Activated CD4-positive, alpha-beta memory T cell treated with anti-CD3 and anti-CD28 coated beads, Interleukin-2, amount 10 ng/mL, durations not matched to agents 7 days and 5 days (primary cell): ENCODE measurements at places on chromosomes 12 and 14. TPM values are rescaled to one million over a fixed set of nuclear protein-coding genes. Genes with fewer than 3 reads are reported as not detected.

- no peak for DNase-seq
- H3K27me3 ChIP-seq = no peaks in the 10 kb centered on the region
- H3K4me3 ChIP-seq = no peak overlapping the region
- H3K27ac ChIP-seq = no peak overlapping the region
- H3K4me1 ChIP-seq = no peaks in the 10 kb centered on the region
These were observed 30.0 kb downstream of the SCARB1 start for GRCh38 chr12:124833693-124834122.

Gene CLEC2A
- not detected for total RNA-seq

Gene IL22
- 3.8 TPM for total RNA-seq

DNA sequence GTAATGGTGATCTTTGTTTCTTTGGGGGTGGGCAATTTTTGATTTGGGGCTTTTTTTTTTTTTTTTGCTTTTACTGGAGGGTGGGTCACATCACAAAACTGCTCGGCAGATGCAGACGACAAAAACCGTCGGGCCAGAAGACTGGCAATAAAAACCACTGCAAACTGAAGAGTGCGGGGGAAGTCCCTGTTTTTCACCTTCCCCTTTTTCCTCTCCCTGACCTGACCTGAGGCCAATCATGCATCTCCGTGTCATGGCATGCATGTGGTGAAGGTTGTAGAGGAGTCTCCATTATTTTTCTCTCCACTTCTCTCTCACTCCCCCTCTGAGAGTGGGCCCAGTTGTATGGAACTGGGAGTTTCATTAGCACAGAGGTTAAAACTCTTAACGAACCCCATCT is 57.5 kb downstream of the AP5M1 start:
- peaks cover 6% of the 10 kb centered on the region for H3K27me3 ChIP-seq
- no peaks in the 10 kb centered on the region for H3K36me3 ChIP-seq
- H3K4me3 ChIP-seq = no peak overlapping the region

DNA sequence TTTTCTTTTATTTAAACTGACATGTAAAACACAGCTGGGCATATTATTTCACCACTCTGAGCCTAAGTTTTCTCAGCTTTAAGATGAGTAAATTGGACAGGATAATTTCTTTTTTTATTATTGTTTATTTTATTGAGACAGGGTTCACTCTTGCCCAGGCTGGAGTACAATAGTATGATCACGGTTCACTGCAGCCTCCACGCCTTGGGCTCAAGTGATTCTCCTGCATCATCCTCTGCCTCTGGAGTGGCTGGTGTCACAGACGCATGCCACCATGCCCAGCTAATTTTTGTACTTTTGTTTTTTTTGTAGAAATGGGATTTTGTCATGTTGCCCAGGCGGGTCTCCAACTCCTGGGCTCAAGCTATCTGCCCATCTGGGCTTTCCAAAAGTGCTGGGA is 12.7 kb downstream of the BMAL2 start:
- peaks cover 2% of the 10 kb centered on the region for H3K4me1 ChIP-seq
- no peak overlapping the region for H3K27ac ChIP-seq
- DNase-seq = no peak
- H3K27me3 ChIP-seq = no peaks in the 10 kb centered on the region
- H3K36me3 ChIP-seq = peaks cover 4% of the 10 kb centered on the region

GRCh38 chr12:63814146-63814772 is 30.2 kb upstream of the SRGAP1 start:
- H3K27me3 ChIP-seq = no peaks in the 10 kb centered on the region
- peak overlapping the region; percentile 55 for H3K27ac ChIP-seq

DNA sequence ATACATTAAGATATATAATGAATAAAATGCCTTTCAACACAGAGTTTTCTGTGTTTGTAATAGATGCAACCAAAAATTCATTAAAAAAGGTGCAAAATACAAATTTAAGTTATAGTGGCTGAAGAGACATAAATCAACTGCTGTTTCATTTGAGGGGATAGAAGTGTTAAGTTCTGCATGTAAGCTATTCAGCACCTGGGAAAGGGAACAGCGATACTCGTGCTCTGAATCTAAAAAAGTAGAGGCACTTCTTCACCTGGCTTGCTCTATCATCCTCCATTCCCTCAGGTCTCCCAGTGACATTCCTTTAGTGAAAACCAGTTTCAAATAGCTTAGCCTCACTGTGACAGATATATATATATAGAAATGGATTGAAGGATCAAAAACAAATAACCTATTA is 222.6 kb downstream of the ACSS3 start:
- no peak overlapping the region for H3K27ac ChIP-seq
- H3K27me3 ChIP-seq = no peaks in the 10 kb centered on the region
- DNase-seq = no peak

DNA sequence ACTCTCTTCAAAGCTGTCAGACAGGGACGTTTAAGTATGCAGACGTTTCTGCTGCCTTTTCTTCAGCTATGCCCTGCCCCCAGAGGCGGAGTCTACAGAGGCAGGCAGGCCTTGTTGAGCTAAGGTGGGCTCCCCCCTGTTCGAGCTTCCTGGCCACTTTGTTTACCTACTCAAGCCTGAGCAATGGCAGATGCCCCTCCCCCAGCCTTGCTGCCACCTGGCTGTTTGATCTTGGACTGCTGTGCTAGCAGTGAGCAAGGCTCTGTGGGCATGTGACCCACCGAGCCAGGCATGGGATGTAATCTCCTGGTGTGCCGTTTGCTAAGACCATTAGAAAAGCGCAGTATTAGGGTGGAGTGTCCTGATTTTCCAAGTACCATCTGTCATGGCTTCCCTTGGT is 900.4 kb upstream of the MDGA2 start:
- H3K27ac ChIP-seq = no peak overlapping the region
- H3K27me3 ChIP-seq = no peaks in the 10 kb centered on the region
- no peak overlapping the region for H3K4me3 ChIP-seq
- H3K4me1 ChIP-seq = no peaks in the 10 kb centered on the region
- no peaks in the 10 kb centered on the region for H3K36me3 ChIP-seq

- no peak for DNase-seq
- H3K36me3 ChIP-seq = no peaks in the 10 kb centered on the region
- no peak overlapping the region for H3K4me3 ChIP-seq
- H3K4me1 ChIP-seq = peaks cover 3% of the 10 kb centered on the region
These were observed 431.6 kb downstream of the ZFP36L1 start for GRCh38 chr14:68361231-68361630.

DNA sequence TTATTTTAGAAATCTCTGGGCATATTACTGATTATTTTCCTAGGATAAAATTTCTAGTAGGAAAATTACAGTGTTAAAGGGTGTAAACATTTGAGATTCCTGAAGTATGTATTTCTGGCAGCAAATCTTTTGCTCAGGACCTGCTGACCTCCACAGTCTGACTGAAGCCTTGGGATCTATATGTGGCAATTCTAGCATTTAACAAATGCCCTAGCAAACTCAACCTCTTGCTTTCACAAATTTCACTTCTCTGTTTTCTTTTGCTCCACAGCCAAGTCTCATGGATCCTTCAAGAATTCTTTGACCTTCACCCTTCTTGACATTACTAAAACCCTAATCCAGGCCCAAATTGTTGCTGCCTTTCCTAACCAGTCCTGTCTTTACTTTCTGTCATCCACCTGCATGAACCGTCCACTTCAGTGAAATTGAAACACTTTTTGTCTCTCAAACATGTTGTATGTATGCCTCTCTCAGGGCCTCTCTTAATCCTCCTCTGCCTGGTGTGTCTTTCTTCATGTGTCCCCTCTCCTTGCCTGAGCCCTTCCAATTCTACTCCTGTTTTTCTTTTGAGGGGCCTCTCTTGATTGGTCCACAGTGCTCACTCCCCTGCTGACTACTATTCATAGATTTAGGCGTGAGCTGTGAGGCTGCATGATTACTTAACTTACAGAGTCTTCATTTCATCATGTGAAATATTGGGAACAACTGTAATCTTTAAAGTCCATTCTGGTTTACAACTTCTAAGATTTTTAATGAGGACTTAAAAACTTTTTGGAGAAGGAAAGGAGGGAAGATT is 5.1 kb upstream of the DYRK4 start:
- no peak overlapping the region for H3K4me3 ChIP-seq
- peaks cover 50% of the 10 kb centered on the region for H3K36me3 ChIP-seq
- no peak overlapping the region for H3K27ac ChIP-seq
- no peak for DNase-seq

DNA sequence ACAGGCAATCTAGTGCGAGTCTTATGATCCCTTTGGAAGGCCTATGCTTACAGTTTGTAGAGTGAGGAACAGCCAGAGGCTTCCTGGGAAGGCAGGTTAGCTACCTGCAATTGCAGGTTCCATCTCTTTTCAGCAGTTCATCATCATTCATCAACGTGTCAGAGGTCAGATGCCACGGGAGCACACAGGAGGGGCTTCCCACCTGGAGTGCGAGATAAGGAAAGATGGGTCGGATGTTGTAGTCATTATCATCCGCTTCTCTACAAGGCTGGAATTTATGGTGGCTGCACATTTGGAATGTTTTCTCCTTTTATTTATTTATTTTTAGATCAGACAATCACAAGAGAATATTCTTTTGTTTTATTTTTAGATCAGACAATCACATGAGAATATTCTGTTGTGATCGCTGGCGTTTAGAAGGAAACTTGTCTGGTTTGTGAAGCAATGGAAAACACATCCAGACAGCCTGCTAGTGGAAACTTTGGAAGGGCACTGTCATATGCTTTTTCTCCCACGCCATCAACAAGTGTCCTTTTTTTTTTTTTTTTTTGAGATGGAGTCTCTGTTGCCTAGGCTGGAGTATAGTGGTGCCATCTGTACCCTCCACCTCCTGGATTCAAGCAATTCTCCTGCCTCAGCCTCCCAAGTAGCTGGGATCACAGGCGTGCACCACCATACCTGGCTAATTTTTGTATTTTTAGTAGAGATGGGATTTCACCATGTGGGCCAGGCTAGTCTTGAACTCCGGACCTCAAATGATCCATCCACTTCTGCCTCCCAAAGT is 1.9 kb upstream of the BICD1 start:
- H3K36me3 ChIP-seq = peaks cover 3% of the 10 kb centered on the region
- DNase-seq = no peak
- H3K27ac ChIP-seq = no peak overlapping the region
- H3K27me3 ChIP-seq = peaks cover 10% of the 10 kb centered on the region

Gene PRIMA1
- not detected for total RNA-seq

Gene SLC2A3
- 659 TPM for total RNA-seq

Gene TNS2
- 0.78 TPM for total RNA-seq

Gene SOAT2
- total RNA-seq = 1.5 TPM

DNA sequence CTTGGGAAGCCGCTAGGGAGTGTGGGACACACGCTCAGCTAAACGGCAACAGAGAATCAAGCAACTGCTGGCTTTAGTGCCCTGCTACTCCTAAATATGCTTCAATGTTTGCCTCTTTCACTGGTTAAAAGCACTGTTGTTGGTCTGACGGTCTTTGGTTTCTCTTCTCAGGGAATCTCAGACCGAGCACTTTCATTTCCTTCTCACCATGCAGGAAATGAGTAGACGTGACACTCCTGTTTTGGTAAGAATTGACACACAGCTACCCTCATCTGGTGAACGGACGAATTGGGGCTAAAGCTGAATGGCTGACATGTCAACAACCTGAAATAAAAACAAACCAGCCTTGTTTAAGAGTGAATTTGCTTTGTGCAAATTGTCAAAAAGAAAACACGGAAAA is 57.5 kb upstream of the PIWIL1 start:
- H3K27me3 ChIP-seq = no peaks in the 10 kb centered on the region
- no peaks in the 10 kb centered on the region for H3K4me1 ChIP-seq
- H3K36me3 ChIP-seq = no peaks in the 10 kb centered on the region
- no peak for DNase-seq
- H3K27ac ChIP-seq = no peak overlapping the region
- H3K4me3 ChIP-seq = peak overlapping the region; percentile 8

Gene HHIPL1
- 0.08 TPM for total RNA-seq

GRCh38 chr12:15794196-15794595 is 5.0 kb upstream of the EPS8 start:
- no peak for DNase-seq
- H3K4me3 ChIP-seq = no peak overlapping the region
- H3K36me3 ChIP-seq = no peaks in the 10 kb centered on the region
- H3K27ac ChIP-seq = no peak overlapping the region
- peaks cover 47% of the 10 kb centered on the region for H3K27me3 ChIP-seq

- H3K27me3 ChIP-seq = no peaks in the 10 kb centered on the region
- no peak overlapping the region for H3K27ac ChIP-seq
- no peaks in the 10 kb centered on the region for H3K36me3 ChIP-seq
- no peak overlapping the region for H3K4me3 ChIP-seq
- DNase-seq = no peak
- peaks cover 4% of the 10 kb centered on the region for H3K4me1 ChIP-seq
These were observed 25.4 kb downstream of the CD9 start for GRCh38 chr12:6225630-6226001.

DNA sequence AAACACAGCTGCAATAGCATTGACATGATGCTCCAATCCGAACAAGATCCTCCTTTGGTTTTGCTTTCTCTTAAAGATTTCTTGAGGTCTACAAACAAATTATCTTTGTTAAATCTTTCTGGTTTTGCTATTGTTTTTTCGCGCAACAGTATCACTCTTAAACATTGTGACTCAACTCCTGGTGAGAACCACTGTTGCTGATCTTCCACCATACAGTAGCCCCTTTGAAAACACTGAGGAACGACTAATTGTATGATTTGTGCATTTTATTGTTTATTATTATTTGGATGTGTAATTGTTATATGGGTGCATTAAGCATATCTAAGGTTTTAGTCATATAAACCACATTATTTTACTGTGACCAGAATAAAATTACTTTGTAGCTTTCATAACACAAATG is 282.8 kb downstream of the EGLN3 start:
- no peak for DNase-seq
- no peaks in the 10 kb centered on the region for H3K27me3 ChIP-seq
- H3K4me1 ChIP-seq = no peaks in the 10 kb centered on the region

Gene THAP2
- total RNA-seq = 6.4 TPM

- peak; percentile 86 for DNase-seq
- peak overlapping the region; percentile 78 for H3K27ac ChIP-seq
- peak overlapping the region; percentile 65 for H3K4me3 ChIP-seq
- H3K27me3 ChIP-seq = no peaks in the 10 kb centered on the region
- H3K4me1 ChIP-seq = peaks cover 52% of the 10 kb centered on the region
These were observed 473.1 kb downstream of the TMEM121 start for GRCh38 chr14:105999361-106000028.

Gene COPS7A
- 29.0 TPM for total RNA-seq

Gene MSRB3
- not detected for total RNA-seq

Gene SLC38A4
- not detected for total RNA-seq
